ENCODE measurements at places on chromosomes 5 and 9.

- no peak overlapping the region for H3K27ac ChIP-seq
- no peaks in the 10 kb centered on the region for H3K36me3 ChIP-seq
- no peaks in the 10 kb centered on the region for H3K4me1 ChIP-seq
- H3K4me3 ChIP-seq: no peak overlapping the region
- DNase-seq: no peak
Measured at GRCh38 chr5:140977003-140977402, 10.7 kb downstream of the PCDHAC2 start.

DNA sequence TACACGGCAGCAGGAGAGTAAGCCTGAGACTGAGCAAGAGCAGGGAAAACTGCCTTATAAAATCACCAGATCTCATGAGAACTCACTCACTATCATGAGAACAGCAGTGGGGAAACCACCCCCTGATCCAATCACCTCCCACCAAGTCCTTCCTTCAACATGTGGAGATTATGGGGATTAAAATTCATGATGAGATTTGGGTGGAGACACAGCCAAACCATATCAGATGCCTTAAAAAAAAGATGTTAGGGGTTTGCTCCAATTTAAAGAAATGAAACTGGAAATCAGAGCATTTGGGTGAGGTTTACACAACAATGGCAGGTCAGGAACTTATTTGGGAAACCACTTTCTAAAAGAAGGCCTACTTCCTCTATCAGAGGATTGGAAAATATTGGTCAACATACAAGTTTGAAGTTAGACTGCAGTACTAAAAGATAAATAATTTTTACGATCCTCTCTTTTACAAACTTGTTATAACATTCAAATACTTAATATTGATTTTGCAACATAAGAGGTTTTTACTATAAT is 105.1 kb downstream of the FBN2 start:
- H3K27ac ChIP-seq: no peak overlapping the region
- no peak for DNase-seq
- H3K4me3 ChIP-seq: no peak overlapping the region

GRCh38 chr9:93436218-93436617 is 15.3 kb upstream of the FAM120A start:
- peaks cover 1% of the 10 kb centered on the region for H3K27me3 ChIP-seq
- peaks cover 10% of the 10 kb centered on the region for H3K36me3 ChIP-seq
- H3K4me3 ChIP-seq: no peak overlapping the region
- H3K4me1 ChIP-seq: peaks cover 3% of the 10 kb centered on the region
- no peak for DNase-seq

DNA sequence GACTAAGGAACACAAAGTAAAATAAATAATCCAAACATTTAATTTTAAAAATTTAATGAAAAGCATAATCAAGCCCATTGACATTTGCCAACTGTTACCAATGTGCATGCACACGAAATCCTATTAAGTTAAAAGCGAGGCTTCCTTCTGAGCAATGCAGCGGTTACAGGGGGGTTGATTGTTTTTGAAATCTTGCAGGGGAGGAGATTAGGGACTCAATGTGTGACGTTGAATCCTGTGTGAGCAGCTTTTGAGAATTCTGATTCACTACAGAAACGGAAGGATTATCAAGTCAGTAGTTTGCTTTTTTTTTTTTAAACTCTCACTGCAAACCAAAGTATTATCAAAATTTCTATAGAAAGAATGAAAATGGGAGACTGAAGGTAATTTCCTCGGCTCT is 109.5 kb downstream of the PRKACG start:
- no peak for DNase-seq
- H3K27ac ChIP-seq: no peak overlapping the region
- no peaks in the 10 kb centered on the region for H3K27me3 ChIP-seq
- H3K4me3 ChIP-seq: no peak overlapping the region

- H3K4me1 ChIP-seq: peaks cover 5% of the 10 kb centered on the region
- H3K4me3 ChIP-seq: no peak overlapping the region
- no peak overlapping the region for H3K27ac ChIP-seq
- H3K36me3 ChIP-seq: no peaks in the 10 kb centered on the region
- H3K27me3 ChIP-seq: peaks cover 7% of the 10 kb centered on the region
Measured at GRCh38 chr5:139263946-139264345, 29.6 kb upstream of the MATR3 start.

GRCh38 chr5:7012057-7012456 is 298.8 kb downstream of the TENT4A start:
- H3K36me3 ChIP-seq: no peaks in the 10 kb centered on the region
- no peak overlapping the region for H3K27ac ChIP-seq
- no peak for DNase-seq
- H3K4me1 ChIP-seq: no peaks in the 10 kb centered on the region

Measured in memory B cell (primary cell).